Thymus (tissue), 14 donors: ENCODE measurements at places on chromosomes 12 and 14. TPM values are rescaled to one million over a fixed set of nuclear protein-coding genes. Genes with fewer than 3 reads are reported as not detected.

DNA sequence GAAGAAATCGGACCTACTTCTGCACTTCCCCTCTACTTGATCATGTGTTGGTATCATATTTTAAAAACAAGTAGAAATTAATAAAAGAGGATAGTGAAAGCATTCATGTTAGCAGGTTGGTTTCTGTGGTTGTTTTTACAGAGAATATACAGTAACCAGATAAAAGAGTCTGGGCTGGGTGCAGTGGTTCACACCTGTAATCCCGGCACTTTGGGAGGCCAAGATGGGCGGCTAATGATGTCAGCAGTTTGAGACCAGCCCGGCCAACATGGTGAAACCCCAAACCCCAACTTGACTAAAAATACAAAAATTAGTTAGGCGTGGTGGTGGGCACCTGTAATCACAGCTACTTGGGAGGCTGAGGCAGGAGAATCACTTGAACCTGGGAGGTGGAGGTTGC, 55.9 kb downstream of the LRP6 start:
- peak; percentile 15 for DNase-seq

DNA sequence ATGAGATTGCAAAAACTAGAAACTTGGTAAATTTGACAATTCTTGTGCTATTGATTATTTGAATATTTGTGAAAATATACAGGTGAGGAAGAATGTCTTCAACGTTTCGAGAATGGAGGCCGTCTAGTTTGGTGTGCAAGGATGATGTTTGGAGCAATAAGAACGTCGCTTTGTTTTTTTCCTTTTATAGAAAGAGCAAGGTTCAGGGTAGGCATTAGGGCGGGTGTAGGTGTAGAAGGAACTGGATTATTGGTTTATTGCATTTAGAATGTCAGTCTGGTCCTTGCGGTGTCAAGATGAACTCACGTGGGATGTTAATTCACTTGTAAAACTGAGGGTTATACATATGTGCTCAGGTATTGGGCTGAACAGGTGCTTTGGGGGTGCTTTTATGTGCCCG, 1.1 kb downstream of the RPS26 start:
- DNase-seq = no peak

- no peak for DNase-seq
These were observed 9.2 kb downstream of the PCBP2 start for GRCh38 chr12:53461059-53461458.

GRCh38 chr12:122977655-122978392, 2.7 kb upstream of the ARL6IP4 start:
- DNase-seq = no peak

GRCh38 chr14:23058654-23059504, 1.6 kb upstream of the CDH24 start:
- DNase-seq = no peak

DNA sequence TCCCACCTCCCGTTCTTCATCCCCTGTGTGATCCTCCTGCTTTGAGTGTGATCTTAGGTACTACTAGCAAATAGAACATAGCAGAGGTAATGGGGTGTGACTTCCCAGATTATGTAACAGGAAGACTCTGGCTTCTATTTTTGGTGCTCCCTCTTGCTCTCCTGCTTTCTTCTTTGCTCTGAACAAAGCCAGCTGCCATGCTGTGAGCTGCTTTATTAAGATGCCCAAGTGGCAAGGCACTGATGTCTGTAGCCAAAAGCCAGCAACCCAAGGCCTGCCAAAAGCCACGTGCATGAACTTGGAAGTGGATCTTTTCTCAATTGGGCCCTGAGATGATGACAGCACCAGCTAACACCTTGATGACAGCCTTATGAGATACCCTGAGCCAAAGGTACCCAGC, 5.8 kb upstream of the MFAP5 start:
- no peak for DNase-seq

DNA sequence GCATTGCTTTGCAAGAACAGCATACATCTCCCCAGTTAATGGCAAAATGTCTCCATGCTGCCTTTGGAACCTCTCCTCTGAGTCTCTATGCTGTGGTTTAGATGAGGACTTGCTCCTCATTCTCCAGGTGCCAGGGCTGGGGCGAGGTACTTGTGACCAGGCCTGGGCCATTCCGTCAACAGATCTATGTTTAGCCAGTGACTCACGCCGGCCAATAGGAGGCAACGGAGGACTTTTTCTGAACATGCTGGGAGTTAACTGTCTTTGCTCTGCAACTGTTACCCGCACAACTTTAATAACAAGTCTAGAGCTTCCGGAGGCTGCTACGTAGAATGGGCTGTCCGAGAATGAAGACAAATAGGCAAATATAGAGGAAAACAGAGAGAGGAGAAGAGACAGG, 214.2 kb downstream of the GLT1D1 start:
- no peak for DNase-seq

GRCh38 chr12:2643576-2644135, 151.1 kb upstream of the FKBP4 start:
- no peak for DNase-seq

DNA sequence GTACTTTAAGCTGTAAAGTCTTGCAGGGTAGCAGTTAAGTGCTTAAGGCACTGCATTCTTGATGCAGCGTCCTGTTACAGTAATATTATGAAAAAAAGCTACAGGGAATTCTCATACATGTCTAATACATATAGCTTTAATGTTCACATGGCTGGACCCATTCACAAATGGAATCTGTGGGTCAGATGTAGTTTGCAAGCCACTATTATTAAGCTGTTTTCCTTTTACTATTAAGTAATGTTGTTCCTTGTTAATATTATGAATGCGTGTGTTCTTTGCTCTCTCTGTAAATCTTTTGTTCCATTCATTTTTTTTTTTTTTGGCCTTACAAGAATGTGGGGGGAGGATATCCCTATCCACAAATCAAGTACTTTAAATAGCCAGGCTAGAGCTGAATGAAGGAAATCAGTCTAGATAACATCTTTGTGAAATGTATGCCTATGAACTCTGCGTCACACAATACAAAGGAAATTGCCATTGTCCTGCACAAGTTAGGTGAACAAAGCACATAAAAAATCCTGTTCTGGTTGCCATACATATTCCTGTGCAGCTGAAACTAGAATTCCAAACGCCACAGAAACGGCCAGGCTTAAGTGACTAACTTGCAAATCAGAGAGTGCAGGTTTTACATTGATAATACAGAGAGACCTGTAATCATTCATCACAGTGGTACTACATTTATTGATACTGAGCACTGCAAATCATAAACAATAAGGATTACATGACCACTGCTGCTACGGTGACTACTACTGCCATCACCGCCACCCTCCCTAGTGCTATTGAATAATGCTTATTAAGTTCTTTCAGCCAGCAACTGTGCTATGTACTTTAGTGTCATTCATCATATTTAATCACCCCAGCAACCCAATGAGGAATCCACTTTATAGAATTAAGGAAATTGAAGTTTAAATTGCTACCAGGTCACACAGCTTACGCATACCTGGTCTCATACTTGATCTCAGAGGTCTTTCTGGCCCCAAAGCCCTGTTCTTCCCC, 111.9 kb downstream of the HMGA2 start:
- DNase-seq = no peak

DNA sequence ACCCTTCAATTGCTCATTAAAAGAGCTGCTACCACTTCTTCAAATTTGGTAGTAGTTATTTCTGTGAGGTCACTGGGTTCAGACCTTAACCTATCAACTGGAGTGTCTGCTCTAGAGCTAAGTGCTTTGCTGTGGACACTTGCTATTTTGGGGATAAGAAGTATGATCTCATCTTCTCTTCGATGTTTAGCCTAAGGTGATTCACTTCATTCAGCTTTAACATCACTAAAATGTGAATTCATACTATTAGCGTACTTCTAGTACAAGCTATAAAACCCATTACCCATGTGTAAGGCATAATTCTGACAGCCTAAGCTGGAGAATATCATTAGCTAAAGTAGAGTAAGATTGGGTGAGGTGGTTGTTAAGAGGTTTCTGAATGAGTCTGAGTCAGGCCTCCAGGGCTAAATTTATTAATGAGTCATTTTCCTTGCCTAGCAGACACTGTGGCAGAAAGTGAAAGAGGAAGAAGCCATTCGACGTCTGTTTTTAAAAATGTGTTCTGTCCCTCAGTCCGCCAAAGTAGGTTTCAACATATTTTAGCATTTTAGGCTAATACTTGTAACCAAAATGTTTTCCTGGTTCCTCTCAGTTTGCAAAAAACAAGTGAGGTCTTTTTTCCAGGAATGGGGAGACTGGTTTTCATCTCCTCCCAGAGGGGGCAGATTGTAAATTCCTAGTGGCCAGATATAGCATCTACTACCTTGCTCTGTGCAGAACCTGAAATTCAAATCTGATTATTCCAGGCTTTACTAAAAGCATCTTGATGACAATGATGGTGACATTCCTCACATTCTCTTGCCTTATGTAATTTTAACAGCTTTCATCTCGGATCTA, 103.6 kb downstream of the SSPN start:
- no peak for DNase-seq

DNA sequence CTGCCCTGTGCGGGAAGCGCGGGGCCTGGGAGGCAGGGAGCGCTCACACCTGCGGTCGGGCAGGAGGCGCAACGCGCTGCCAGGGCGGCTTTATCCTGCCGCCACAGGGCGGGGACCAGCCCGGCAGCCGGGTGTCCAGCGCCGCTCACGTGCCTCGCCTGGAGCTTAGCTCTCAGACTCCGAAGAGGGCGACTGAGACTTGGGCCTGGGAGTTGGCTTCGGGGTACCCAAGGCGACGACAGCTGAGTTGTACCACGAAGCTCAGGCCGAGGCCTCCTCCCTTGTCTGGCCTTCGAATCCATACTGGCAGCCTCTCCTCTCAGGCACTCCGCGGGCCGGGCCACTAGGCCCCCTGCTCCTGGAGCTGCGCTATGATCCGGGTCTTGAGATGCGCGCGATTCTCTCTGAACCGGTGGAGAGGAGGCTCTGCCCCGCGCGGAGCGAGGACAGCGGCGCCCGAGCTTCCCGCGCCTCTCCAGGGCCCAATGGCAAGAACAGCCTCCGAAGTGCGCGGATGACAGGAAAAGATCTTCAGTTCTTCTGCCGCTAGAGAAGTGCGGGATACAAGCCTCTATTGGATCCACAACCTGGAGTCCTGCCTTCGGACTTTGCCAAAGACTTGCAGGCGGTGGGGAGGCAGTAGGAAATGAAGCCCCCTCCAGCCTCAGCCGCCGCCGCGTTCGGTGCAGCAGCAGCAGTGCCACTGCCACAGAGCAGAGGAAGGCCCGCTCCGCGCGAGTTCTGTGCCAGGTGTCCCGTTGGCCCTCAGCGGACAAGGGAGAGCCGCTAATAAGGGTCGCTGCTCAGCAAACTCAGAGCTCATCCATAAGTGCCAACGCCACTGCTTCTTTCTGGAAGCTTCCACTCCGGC, 6.8 kb downstream of the SIX1 start:
- DNase-seq = no peak

- DNase-seq = no peak
These were observed 395.0 kb downstream of the FOXG1 start for GRCh38 chr14:29161593-29161992.

GRCh38 chr12:42705863-42706262, 116.3 kb upstream of the PRICKLE1 start:
- DNase-seq = no peak

DNA sequence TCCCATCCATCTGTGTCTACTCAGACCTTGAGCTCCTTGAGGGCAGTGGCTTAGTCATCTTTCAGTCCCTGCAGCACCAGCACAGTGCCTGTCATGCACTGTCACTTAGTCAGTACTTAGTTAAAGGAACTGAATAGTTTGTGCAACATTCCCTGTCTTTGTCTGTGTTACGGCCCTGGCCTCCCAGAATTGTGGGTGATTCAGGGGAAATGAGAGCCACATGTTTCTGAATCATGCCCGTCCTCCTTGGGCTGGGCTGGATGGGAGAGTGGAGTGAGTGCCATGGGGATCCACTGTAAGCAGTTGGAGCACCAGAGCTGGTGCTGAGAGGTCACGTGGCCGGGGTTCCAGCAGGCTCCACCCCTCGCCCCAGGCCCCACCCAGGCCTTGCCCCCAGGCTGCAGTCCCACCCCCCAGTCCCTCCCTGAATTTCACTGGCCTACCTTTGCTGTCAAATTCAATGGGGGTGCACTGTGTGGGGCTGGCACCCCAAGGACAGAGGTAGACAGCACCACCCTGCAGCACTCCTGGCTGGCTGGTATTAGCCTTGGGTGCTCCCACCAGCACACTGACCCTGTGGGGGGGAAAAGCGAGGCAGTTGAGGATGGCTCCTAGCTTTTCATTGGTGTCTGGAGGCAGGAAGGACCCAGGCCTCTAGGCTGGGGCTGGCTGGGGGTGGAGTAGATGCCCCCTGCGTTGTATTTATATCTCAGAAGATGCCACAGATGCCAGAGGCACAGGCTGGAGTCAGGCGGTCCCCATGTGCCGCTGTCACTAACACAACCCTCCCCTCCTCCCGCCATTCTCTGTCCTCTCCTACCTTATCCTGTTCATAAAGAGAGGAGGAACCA, 7.5 kb downstream of the ITGA5 start:
- DNase-seq = no peak

DNA sequence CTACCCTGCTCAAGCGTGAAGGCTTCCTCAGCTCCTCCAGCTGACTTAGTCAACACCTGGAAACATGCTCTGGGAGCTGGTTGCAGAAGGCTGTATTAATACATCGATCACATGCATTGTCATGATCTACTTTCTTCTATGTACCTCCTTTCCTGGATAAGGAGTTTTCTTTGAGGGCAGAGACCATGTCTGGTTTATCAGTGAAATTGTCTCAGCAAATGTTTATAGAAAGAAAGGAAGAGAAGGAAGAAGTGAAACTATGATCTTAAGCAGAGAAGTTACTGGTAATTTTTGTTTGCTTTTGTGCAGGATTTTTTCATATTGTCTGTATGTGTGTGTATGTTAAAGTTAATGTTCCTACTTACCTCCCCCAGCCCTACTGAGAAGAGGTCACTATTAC, 4.5 kb downstream of the DYRK4 start:
- no peak for DNase-seq

The SLC16A7 gene
- 11.0 TPM for total RNA-seq

The MDP1 gene
- total RNA-seq = 47.9 TPM

The BCL11B gene
- total RNA-seq = 55.5 TPM

The FGF23 gene
- 0.05 TPM for total RNA-seq

The REC8 gene
- 17.7 TPM for total RNA-seq

The CREBL2 gene
- 20.7 TPM for total RNA-seq

The MVK gene
- 7.2 TPM for total RNA-seq

The LBHD2 gene
- total RNA-seq = 0.19 TPM

The AVPR1A gene
- total RNA-seq = 1.6 TPM

The PRR4 gene
- 1.5 TPM for total RNA-seq

The CEBPE gene
- 2.5 TPM for total RNA-seq

The FSCB gene
- total RNA-seq = not detected

The GPR84 gene
- 0.57 TPM for total RNA-seq
